Astrocyte of the hippocampus (primary cell): ENCODE measurements at places on chromosomes 4 and X.

DNA sequence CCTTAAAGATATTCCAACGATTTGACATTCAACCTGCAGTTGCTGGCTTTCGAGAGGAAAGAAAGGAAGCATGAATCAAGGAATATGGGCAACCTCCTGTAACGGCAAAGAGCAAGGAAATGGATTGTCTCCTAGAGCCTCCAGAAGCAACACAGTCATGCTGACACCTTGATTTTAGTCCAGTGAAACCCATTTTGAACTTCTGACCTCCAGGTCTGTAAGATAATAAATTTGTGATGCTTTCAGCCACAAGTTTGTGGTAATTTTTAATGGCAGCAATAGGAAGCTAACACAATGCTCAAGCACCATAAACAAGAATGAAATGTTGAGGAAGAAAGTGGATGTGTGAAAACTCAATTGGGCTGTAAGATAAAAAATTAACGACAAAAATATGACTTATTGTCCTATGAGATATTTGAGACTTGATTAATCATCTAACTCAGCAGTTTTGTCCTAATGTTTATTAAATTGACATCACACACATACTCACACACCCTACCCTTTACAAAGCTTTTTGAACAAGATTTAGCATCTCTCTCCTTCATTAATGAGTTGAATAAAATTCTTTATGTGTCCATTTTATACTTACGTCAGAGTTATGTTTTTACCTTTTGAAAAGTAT lies 857.2 kb upstream of the INTU start:
- no peak for DNase-seq

DNA sequence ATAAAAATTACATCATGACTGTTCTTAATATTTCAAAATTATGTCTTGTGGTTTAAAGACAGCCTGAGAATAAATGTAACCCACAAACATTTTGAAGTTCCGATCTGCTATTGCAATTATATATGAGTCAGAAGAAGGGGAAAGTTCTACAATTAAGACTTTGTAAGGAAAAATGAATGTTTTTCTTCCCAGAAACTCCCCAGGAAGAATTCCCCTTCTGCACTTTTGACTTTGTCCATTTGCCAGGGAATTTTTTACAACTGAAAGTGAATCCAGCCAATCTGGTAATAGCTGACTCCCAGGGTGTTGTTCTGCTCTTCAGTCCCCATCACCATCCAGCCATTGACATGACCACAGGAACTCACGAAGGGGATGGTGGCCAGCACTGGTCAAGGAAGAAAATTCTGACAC lies 61.6 kb upstream of the NOCT start:
- DNase-seq, result peak; percentile 97

DNA sequence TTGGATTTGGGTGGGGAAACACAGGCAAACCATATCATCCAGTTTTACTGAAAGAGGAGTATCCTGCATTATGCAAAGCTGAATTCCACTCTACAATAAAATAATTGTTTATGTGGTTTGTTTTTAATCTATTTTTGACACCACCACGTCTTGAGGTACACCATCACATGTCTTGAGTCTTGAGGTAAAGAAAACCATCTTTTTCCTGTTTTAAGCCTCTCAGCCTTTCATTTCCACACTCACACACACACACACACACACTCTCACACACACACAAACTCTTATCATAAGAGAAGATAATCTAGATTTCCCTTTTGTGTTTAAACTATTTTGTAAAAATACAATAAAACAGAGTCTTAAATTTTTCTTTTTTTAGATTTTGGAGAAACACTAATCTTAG lies 32.0 kb downstream of the SPIN3 start:
- DNase-seq, result no peak

DNA sequence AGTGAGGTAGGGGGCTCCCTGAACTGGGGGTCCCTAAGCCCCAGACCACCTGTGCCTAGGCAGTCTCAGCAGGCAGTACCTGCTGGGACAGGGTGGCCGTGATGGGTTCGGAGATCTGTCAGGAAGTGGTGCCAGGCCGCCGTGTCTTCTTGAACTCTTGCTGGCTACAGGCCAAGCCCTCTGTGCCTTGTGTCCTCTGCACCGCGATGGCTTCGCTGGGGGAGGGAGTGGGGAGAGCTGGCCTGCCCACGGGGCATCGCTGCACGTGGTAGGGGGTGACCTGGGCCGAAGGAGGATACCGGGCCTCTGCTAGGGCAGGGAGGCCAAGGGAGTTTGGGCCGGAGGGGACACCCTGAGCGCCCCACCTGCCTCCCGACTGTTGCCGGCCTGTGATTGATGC lies 96.7 kb upstream of the NKX1-1 start:
- no peak for DNase-seq

GRCh38 chr4:70734168-70734954 lies 12.6 kb downstream of the RUFY3 start:
- peak; percentile 60 for DNase-seq

DNA sequence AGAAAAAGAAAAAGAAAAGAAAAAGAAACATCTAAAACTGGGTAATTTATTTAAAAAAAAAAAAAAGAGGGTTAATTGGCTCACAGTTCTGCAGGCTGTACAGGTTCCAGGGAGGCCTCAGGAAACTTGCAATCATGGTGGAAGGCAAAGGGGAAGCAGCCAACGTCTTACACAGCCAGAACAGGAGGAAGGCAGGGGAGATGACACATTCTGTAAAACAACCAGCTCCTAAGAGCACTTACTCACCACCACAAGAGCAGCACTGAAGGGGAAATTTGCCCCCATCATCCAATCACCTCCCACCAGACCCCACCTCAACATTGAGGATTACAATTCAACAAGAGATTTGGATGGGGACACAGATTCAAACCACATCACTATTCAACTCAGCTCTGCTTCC lies 36.8 kb upstream of the TMEM184C start:
- DNase-seq, result no peak

- no peak for DNase-seq
Observed at GRCh38 chr4:128553686-128554515, 255.6 kb upstream of the JADE1 start.

DNA sequence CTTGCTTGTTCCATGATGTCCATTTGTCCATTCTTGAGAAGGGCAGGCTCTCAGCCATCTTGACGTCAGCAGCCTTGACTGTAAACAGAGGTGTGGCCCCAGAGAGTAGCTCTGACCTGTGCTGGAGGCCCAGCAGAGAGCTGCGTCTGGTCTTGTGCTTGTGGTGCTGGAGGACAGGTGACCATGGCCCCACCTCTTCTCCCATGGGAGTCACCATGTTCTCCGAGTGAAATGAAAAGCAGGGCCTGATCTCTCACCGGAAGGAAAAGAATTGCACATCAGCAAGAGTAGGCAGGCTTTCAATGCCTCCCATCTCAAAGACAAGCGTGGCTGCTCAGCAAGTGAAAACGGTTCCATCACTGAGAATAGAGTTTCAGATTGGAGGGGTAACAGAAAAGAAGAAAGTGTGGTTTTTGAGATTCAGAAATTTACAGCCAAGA lies 11.5 kb downstream of the PARM1 start:
- DNase-seq, result no peak

- DNase-seq, result no peak
Observed at GRCh38 chr4:84501721-84502267, 2.7 kb upstream of the NKX6-1 start.

GRCh38 chr4:188113156-188113555 lies 3.8 kb upstream of the TRIML2 start:
- DNase-seq, result no peak

DNA sequence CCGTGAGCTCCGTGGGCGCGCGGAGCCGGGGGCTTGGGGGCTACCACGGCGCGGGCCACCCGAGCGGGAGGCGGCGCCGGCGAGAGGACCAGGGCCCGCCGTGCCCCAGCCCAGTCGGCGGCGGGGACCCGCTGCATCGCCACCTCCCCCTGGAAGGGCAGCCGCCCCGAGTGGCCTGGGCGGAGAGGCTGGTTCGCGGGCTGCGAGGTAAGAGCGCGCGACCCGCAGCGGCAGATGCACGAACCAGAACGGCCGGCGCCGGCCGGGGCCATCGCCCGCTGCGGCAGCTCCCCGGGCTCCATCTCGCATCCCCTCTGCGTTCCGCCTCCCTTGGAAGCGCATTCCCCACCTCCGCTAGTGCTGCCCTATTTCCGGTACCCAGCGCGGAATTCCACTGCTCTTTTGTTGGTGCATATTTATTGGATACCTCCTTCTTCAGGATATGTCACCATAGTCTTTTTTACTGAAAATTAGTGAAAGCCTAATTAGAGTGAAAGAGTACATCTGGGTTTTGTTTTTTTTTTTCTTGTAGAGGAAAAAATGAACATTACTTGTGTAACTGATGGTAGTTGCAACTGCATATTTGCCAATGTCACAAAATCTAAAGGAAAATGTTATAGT lies 797 bp downstream of the PKD2 start:
- peak; percentile 77 for DNase-seq

DNA sequence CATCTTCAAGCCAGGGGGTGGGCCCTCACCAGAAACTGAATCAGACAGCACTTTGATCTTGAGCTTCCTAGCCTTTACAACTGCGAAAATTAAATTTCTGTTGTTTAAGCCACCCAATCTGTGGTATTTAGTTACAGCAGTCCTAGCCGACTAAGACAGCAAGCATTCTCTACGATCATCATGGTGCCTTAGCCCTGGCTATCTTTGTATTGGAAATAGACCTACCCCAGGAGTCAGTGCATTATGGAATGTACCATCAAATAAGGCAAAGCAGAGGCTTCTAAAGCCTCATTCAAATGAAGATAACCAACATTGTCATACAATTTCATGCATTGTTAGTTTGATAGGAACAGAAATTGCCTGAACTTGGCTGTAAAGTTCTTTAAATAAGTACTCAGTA lies 75.0 kb downstream of the PARM1 start:
- no peak for DNase-seq

GRCh38 chrX:49884290-49884862 lies 5.1 kb downstream of the USP27X start:
- peak; percentile 52 for DNase-seq

DNA sequence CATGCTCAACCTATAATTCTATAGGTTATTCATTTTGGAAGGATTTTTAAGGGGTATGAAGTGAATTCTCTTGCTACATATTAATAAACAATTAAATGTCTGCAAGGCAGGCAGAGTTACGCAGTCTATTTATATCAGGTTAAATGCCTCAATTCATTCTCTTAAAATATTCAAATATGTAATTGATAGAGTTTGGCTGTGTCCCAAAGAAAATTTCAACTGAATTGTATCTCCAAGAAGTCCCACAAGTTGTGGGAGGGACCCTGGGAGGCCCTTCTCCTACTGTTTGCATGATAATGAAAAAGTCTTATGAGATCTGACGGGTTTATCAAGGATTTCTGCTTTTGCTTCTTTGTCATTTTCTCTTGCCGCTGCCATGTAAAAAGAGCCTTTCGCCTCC lies 576.1 kb downstream of the TMA16 start:
- DNase-seq, result no peak

DNA sequence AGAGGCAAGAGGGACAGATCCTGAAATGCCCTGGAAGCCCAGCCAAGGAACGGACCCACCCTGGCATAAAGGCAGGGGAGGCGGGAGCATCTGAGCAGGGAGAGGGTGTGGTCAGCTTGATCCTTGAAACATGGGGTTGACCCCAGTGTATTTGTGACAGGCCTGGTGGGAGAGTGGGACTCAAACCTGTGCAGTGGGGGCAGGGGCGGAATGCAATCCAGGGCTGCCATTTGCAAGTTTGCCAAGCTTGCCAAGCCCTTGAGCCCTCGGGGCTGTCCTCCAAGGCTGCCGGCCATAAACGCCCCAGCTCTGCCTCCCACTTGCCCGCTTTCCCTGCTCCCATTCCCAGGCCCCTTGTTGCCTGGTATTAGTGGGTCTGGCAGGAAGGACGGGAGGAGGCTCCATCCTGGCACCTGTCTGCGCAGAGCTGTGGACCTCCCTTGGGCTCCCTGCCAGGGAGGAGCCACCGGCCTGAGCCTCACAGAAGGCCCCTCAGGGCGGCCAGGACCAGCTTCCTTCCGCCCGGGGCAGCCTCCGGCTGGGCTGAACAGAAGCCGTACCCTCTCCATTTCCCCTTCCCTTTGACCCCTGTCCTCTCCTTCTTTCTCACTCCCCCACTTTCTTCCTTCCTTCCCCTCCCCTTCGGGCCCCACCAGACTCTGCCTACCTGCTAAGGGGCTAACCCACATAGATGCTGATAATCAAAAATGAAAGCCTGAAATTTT lies 661 bp downstream of the S100P start:
- DNase-seq, result no peak

- no peak for DNase-seq
Observed at GRCh38 chrX:24378706-24379105, 18.3 kb downstream of the SUPT20HL1 start.

DNA sequence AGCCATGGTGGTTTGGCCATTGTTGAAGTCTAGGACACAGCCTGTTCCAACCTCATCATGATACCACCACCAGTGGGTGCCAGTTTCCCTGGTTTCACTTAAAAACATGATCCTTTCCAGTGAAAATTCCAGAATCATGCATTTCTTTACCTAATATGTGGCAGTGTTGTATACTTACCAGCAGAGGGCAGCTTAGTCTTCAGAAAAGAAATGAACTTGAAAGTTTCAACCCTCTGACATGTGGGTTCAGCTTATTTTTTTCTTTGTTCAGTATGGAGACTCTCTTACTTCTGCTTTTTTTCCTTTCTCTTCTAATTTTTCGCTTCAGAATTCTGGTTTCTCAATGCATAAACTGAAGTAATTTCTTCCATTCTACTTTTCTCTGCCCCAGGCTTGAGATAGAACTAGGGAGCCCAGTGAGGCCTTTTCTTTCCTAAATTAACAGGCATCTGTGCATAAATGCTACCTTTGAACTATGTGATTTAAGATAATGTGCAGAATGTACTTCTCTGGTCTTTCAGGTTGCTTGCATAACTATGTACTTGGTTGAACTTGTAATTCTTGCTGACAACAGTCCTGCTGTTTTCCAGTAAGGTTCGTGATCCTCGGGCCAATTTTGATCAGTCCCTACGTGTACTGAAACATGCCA lies 10.7 kb downstream of the LIAS start:
- peak; percentile 90 for DNase-seq

- DNase-seq, result no peak
Observed at GRCh38 chr4:11587797-11588196, 159.1 kb upstream of the HS3ST1 start.

DNA sequence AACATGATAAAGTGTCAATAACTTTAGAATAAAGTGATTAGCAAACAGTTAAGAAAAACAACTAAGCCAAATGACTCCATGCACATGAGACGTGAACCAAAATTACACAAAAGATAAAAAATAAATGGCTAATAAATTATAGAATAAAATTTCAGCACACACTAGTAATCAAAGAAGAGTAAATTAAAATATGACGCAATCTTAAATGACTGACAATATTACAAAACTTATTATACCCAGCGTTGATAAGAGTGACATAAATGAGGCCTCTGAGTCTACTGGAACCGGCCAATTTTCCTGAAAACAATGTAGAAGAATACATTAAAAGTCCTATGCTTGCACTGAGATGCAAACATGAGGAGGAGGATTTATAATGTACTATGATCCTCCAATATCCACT lies 187.4 kb downstream of the DHX15 start:
- DNase-seq, result no peak
